ENCODE measurements at places on chromosomes 12 and 14.

DNA sequence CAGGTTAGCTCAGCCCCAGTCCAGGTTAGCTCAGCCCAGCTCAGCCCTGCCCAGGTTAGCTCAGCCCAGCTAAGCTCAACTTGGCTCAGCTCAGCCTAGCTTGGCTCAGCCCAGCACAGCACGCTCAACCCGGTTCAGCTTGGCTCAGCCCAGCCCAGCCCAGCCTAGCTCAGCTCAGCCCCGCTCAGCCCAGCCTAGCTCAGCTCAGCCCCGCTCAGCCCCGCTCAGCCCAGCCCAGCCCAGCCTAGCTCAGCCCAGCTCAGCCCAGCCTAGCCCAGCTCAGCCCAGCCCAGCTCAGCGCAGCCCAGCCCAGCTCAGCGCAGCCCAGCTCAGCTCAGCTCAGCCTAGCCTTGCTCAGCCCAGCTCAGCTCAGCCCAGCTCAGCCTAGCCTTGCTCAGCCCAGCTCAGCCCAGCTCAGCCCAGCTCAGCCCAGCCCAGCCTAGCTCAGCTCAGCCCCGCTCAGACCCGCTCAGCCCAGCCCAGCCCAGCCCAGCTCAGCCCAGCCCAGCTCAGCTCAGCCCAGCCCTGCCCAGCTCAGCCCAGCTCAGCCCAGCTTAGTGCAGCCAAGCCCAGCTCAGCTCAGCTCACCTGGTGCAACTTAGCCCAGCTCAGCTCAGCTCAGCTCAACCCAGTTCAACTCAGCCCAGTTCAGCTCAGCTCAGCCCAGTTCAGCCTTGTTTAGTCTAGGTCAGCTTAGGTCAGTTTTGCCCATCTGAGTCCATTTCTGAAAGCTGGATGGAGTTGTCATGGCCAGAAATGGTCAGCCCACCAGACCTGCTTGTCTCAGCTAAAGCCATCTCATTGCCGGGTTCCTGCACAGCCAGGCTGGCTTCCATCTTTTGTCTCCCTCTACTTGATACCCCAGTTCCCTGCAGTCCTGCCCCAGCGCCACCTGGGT, 333.6 kb downstream of the TMEM121 start:
- no peak for DNase-seq

- no peak for DNase-seq
These were observed 15.9 kb downstream of the PLEKHG3 start for GRCh38 chr14:64720131-64720576.

DNA sequence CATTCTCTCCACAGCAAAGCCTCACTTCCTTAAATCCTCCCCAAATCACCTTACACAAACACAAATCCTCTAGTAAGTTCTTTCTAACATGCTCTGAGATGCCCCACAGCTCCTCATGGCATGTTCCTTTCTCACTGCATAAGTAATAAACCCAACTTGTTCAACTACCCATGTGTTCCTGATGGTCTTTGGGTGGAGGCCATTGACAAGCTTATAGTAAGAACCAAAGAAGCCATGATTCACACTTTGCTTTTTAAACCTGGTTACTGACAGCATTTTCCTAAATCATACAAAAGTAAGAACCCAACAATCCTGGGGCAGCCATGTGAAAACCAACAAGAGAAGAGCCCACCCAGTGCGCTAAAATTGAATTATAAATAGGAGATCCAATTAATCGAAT, 138.6 kb downstream of the ITPR2 start:
- no peak for DNase-seq

GRCh38 chr14:41668356-41668755, 61.7 kb downstream of the LRFN5 start:
- DNase-seq = no peak

DNA sequence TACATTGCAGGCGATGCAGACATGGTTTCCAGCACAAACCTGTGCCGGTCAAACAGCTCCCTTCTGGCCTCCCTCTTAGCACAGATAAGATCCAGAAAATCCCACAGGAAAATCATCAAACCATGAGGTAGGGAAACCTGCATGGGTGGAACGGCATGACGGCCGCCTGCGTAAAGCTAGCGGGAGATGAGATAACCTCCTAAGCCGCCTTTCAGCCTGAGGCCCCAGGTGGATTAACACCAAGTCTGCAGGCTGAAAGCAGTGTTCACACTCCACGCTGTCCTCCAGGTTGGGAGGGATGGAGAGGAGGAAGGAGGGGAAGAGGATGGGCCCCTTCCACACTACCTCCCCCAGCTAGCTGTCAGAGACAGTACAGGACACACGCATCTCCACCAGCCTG, 63.8 kb downstream of the TSPAN11 start:
- no peak for DNase-seq

GRCh38 chr14:96051642-96052540, 12.7 kb downstream of the C14orf132 start:
- no peak for DNase-seq
